ENCODE measurements at places on chromosomes 5 and 9.

DNA sequence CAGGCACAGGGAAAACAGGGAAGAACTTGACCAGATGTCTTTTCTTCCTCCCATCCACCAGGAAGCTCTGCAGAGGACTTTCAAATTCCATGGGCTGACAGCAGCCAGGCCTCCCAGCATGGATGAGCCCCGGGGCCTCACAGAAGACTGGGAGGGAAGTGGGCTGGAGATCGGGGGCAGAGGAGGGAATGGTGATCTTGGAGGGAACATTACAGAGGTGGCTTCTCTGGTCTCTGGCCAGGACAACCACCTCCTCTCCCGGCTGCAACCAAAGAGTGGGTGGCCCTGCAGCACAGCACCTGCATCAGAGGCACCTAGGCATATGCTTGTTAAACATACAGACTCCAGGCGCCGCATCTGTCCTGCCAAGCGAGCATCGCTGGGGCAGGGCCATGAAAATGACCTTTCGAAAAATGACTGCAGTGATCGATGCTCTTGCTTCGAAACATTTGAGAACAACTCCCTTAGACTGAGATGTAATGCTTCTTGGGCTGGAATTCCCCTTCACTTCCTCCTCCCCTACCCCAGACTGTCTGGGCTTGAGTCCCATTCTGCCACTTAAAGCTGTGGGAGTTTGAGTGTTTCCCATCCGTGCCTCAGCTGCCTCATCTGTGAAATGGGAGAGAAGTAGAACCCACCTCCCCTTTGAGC lies 68.7 kb upstream of the UNC5A start:
- no peak for DNase-seq

- no peak for DNase-seq
Observed at GRCh38 chr9:84751921-84752320, 82.4 kb downstream of the NTRK2 start.

GRCh38 chr9:105333076-105333475 lies 88.6 kb downstream of the SLC44A1 start:
- no peak for DNase-seq

- no peak for DNase-seq
Observed at GRCh38 chr5:175728885-175729828, 71.3 kb downstream of the HRH2 start.

DNA sequence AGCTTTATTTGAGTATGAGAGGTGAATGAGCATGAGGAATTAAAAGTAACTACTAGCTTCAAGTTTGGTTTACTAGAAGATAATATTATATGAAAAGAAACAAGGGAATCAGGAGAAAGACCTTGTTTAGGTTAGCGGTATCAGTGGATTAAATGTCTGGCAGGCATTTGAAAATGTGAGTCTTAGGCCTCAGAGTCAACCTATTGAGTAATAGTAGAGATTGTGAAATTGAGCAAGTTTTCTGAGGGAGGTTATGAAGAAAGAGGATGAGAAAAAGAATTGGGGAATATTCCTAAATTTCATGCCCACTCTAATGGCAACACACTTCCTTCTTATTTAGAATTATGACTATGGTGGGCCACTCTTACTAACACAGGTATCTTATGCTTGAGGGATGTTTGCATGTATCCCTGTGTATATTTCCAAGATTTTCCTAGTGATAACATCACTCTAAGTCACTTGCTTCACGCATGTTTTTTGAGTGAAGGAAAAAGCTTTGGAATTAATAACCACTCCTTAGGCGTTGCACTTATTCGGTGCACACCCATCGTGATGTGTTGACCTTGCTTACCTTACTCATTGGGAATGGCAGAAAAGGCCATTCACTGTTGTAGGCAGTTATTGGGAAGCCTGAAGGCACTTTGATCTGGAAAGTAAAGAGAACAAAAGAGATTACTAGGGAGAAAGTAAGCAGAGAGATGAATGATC lies 8.2 kb upstream of the ELL2 start:
- DNase-seq, result no peak

DNA sequence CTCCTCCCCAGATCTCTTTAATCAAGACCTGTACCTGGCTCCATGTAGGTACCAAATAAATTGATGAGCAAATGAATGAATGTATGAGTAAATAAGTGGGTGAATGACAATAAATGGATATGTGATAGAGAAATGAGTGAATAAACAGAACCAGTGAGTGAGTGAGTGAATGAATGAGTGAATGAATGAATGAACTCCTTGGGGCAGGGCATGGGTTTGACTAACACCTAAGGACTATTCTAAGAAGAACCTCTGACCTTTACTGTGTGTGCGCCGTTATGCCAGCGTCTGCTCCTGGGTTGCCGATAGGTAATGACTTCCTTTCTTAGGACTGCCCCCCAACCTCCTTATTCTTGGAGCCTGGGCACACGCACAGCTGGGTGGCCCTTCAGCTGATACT lies 1.8 kb upstream of the RPL26L1 start:
- DNase-seq, result no peak

DNA sequence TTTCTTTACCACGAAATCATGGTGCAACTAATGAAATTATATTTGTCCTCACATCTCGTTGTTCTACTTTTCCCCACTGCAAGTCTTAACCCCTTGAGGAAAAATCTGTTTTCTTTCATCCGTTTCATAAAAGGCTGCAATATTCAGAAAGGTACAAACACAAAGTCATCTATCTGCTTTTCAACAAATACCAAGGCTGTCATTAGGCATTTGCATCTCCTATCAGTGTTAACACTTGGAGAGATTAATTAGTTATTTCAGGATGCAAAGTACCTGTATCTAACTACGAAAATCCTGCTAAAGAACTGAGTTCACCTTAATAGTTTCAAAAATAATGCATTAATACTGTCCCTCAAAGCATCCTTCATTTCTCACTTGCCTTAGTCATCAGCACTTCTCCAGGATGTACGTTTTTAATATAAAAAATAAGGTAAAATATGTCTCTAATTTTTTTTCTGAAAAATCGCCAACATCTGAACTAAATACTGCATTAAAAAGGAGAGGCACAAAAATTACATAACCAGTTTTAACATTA lies 1.8 kb downstream of the ARRDC3 start:
- no peak for DNase-seq

DNA sequence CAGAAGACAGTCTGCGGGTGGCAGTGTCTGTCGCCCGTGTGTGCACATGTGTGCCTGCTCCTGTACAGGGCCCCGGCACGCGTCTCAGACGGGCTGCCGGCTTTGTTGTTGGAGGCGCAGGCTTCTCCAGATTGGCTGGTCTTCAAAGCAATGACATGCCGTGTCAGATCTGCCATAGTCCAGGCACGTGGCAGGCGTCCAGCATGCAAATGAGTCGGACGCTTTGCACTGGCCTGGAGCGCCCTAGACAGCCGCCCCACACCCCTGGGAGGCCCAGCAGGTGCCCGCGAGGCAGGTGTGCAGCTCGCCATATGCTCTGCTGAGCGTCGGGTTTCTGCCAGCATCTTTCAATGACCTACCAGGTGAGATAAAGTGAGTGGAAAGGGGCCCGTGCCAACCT lies 71.5 kb downstream of the GADD45G start:
- no peak for DNase-seq

GRCh38 chr9:87602933-87603643 lies 105.4 kb downstream of the DAPK1 start:
- no peak for DNase-seq

- DNase-seq, result no peak
Observed at GRCh38 chr9:137511758-137512463, 38.3 kb downstream of the PNPLA7 start.

GRCh38 chr5:155605920-155606319 lies 592.4 kb downstream of the KIF4B start:
- no peak for DNase-seq

GRCh38 chr9:101167490-101168134 lies 139.1 kb downstream of the PLPPR1 start:
- DNase-seq, result no peak

DNA sequence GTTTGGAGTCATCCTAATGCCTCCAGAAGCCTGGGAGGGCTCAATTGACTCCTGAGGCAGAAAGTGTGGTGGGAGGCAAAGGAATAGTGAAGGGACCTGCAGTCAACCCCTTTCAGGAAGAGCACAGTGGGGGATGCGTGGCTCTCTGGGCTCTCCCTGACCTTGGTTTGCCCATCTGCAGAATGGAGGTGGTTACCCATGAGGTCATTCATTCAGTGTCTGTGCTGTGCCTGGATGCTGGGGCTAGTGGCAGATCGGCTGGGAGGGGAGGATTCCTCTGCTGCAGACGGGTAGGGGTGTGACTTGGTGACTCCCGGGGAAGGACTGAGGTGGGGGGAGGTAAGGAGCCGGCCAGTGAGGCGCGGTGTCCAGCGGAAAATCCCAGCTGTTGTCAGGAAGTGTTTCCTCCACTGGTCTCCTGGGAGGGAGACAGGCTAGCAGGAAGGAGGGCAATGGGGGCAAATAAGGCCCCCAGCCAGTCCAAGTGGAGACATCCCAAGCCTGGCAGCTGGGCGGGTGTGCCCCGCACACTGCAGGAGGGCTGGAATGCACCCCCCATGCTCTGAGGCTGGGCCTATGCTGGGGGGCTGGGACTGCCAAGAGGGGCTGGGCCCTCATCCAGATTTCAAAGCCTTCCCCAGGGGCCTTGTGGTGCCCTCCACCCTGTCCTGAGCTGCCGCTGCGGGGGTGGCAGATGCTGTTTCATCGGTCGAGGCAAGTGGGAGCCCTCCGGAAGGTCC lies 10.9 kb downstream of the CXXC5 start:
- DNase-seq, result no peak

DNA sequence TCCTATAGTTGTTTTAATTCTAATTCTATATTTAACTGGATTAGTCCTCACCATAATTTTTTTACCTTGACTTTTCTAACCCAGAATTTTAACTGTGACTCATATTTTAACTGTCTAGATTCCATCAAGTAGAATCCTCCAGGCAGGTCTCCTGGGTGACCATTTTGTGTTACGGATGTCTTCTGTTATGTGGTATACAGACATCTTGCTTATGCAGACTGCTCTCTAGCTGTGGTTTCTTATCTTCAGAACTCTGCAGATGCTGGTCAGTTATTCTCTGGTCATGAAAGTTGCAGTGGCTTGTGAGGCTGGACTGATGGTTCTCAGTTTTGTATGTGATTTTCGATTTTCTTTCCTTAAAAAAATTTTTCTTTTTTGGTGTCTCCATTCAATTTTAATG lies 139.4 kb downstream of the ATG10 start:
- no peak for DNase-seq

DNA sequence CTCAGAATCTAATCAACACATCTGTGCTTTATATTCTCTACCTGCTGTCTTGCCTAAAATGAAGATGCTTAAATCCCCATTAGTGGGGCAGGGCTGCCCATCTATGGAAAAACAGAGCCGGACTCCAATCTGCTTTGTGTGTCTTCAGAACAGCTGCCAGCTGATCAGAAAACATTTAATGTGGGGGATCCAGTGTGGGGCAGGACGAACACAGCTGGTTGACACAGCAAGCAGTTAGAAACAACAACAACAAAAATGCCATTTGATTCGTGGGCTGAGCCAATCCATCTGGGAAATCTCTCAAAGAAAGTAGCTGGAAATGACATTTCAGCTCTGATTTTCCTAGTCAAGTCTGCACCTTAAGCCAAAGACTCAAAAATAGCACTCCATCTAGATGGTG lies 99.8 kb downstream of the PPP2R2B start:
- DNase-seq, result no peak

GRCh38 chr5:151742870-151743294 lies 15.5 kb downstream of the ATOX1 start:
- DNase-seq, result no peak

- DNase-seq, result no peak
Observed at GRCh38 chr9:125433461-125434011, 171.9 kb downstream of the GAPVD1 start.

GRCh38 chr5:171703146-171703545 lies 82.5 kb upstream of the SMIM23 start:
- DNase-seq, result no peak

DNA sequence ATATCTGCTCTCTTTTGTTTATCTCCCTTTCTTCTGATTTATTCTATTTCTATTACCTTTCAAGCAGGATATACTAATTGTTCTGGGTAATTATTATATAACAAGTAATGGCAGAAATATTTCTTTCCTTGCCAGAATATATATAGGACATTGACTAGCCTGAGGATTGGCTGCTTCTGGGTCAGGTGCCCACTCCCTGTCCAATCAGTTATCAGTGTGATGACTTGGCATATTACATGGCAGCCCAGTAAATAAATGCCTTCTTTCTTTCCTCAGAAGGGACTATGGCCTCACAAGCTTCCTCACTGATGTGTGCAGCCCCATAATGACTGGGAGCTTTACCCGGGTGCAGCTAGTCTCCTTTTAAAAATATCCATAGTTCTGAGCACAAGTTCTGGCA lies 301.1 kb downstream of the EFNA5 start:
- no peak for DNase-seq

- DNase-seq, result no peak
Observed at GRCh38 chr9:125145425-125145824, 2.1 kb upstream of the SCAI start.

DNA sequence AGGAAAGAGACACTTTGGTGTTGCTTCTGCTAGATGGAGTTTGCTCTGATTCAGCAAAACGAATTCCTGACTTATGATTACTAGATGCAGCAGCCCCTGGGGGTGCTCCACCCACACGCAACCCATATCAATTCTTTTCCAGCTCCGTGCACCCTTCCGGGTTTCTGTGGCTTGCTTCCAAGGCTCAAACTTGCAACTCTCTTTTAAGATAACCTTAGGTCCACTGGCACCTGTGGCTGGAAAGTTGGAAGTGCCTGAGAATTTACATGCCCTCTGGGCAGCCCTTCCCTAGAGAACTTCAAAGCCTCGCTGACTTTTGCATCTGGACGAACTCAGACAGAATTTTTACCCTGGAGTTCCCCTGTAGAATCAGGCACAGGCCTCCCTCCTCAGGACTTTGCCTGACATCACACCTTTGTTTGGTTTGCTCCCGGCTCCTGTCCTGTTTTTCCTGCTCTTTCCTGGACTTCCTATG lies 224.9 kb downstream of the SNX18 start:
- no peak for DNase-seq

- DNase-seq, result no peak
Observed at GRCh38 chr9:69019808-69020207, 5.9 kb upstream of the PRKACG start.

DNA sequence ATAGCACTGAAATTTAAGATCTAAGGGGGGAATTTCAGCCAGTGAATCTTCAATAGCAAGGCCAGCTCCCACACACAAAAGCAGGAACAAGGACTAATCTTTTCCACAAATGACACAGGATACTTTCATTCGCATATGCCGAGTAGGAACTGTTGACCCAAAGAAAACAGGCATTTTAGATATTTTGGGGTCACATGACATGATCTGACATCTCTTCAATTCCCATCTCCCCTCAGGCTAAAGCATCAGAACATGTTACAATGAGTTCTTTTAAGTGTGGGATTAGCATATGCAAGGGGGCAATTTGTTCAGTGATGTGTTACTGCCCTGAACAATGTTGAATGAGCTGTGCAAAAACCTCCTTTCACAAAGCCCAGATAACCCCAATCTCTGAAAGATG lies 68.2 kb downstream of the TLE1 start:
- no peak for DNase-seq

- DNase-seq, result no peak
Observed at GRCh38 chr9:7451062-7451461, 348.5 kb downstream of the DMAC1 start.

- no peak for DNase-seq
Observed at GRCh38 chr5:159854916-159855315, 61.4 kb upstream of the ADRA1B start.

Measured in stimulated activated CD4-positive, alpha-beta T cell treated with anti-CD3 and anti-CD28 coated beads, Interleukin-2, amount 100 ng/mL, for 4 hours (primary cell).